ENCODE measurements at places on chromosomes 6 and 20.

DNA sequence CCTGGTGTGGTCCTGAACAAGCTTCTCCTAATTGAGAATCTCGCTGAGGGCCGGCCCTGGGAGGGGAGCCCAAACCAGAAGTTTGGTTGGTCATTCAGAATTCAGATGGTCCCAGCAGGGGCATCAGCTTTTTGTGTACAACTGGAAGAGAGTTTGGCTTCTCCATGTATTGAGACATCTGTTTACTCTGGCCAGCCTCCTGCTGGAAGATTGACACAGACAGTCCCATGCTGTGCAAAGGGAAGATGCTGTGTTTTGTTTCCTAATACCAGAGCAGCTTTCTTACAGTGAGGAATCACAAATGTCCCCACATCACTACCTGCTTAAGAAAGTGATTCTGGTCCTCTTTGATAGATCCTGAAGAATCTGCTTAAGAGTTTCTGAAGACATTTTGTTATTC is 97.8 kb downstream of the PLEKHG1 start:
- DNase-seq = no peak

- DNase-seq = no peak
Observed at GRCh38 chr20:6066582-6066981, 12.7 kb upstream of the LRRN4 start.

GRCh38 chr6:128074567-128074966 is 173.7 kb upstream of the THEMIS start:
- DNase-seq = no peak

DNA sequence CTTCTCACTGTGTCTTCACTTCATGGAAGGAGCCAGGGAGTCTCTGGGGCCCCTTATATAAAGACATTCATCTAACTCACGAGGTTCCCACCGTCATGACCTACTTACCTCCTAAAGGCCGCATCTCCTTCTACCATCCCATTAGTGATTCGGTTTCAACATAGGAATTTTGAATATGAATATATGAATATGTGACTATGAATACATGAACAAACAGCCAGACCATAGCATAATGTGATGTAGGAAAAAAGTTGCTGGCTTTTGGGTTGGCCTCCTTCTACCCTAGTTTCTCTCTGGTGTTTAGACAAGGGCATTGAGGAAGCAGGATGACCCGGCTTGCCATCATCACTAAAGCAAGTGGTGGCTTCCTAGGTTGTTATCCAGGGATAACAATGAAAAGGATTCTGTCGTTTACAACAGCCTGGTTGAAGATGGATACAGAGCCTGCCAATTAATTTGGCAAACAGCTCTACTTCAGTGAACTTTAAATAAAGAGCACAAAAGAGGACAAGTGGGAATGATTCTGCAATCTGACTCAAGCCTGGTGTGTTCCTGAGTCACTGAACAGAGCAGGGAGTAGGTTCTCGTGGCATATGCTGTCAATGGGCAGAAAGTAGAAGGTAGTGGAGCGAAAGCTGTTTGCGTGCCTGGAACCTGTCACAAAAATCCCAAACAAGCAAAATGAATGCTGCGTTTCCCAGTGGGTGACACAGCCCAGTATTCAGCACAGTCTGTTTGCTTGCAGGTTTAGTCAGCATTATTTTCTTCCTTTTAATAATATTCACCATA is 44.0 kb upstream of the DOK5 start:
- DNase-seq = no peak

DNA sequence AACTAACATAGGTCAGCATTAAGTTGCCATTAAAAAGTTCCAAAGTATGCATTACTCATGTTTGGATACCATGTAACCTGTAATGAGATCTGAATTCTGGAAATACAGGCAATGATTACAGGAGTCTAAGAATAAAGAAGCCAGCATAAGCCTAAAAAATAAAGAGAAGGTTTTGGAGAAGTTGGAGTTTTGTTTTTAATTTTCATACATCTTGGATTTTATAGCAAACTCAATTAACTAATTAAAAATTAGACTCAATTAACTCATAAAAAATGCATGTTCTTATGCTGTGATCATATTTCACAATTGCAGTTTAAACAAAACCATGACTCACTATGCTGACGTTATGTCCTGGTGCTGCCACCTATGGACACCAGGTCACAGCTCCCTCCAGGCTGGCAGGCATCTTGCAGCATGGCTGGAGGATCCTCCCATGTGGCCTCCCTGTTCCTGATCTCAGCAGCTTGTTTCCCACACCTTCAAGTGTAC is 648.8 kb upstream of the AGPAT4 start:
- peak; percentile 63 for DNase-seq

GRCh38 chr6:85419046-85419759 is 30.7 kb upstream of the NT5E start:
- no peak for DNase-seq

- peak; percentile 10 for DNase-seq
Observed at GRCh38 chr6:113381959-113382358, 475.2 kb upstream of the MARCKS start.

GRCh38 chr20:60052322-60052721 is 94.1 kb downstream of the CDH26 start:
- no peak for DNase-seq

DNA sequence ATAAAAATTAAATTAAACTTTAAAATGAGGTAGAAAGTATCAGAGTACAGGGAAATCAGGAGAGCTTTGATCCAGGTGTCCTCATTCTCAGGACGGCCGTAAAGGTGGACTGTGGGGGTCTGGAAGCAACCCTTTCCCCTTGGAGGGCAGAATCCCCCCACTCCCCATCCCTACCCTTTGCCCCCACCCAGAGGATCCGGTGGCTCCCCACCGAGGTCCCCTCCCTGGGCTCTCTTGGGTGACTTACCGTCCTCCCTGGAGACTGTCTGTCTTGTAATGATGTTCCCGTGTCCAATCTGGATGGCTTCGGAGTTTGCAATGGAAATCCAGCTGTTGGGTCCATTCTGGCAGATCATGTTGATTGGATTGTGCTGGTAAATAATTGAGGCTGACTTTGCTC is 7.3 kb downstream of the ZBP1 start:
- DNase-seq = no peak

DNA sequence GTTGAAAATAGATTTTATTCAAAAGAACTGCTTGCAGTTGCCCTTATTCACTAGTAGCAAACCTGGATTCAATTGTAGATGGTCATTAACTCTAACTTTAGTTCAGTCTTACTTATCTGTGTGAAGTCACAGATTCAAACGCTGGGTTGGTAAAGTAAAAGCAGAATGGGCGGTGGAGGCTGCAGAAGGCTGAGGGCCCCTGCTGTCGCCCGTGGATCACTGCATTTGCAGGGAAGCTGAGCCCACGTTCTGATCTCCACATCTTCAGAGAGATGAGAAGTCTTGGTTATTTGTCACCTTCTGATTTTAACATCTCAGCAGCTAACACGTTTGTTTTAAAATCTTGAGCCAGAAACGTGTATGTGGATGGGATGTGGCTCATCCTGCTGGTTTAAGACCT is 75.1 kb downstream of the SNX9 start:
- DNase-seq = peak; percentile 11

- no peak for DNase-seq
Observed at GRCh38 chr6:52983159-52983848, 11.8 kb downstream of the GSTA4 start.

DNA sequence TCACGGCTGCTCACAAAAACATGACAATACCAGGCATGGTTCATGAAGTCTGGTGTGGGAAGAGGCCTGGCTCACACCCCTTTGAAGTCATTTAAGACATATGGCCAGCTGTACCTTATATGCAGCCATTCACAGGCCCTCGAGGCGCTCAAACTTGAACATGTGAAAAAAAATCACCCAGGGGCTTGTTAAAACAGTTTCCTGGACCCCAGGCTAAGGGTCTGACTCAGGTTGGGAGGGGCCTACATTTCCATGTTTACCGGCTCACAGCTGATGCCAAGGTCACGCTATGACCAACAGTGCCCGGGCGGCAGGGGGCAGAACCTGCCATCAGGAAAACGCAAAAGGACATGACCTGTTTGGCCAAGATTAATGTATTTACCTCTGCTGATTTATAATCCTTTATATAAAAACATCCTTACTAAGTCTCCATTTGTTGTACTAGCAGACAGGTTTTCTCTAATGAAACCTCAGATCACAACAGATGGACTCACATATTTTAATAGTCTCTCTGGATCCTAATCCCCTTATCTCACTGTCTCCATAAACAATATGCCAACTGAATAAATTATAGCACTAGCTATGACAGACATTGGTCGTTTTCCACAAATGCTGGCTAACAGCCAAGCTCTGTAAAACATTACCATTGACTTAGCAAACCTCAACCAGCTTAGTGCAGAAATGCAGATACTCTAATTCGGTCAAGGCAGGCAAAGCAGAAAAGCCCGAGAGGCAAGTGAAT is 19.9 kb downstream of the EZR start:
- peak; percentile 99 for DNase-seq

DNA sequence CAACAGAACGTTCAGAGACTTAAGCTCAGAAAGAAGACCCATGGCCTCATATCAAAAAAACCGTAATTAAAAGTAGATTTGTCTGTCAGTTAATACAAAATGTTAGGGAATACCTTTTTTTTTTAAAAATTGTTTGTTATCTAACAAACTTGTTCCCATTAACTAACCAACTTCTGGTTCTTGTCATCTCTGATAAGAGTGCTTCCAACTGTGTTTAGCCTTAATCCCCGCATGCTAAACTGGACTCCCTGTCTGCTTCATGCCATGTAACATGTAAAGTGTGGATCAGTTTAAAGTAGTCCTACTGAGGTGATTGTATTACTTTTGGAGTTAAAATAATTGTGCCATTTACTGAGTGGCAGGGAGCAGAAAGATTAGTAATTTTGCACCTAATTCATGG is 6.3 kb downstream of the JARID2 start:
- peak; percentile 42 for DNase-seq

DNA sequence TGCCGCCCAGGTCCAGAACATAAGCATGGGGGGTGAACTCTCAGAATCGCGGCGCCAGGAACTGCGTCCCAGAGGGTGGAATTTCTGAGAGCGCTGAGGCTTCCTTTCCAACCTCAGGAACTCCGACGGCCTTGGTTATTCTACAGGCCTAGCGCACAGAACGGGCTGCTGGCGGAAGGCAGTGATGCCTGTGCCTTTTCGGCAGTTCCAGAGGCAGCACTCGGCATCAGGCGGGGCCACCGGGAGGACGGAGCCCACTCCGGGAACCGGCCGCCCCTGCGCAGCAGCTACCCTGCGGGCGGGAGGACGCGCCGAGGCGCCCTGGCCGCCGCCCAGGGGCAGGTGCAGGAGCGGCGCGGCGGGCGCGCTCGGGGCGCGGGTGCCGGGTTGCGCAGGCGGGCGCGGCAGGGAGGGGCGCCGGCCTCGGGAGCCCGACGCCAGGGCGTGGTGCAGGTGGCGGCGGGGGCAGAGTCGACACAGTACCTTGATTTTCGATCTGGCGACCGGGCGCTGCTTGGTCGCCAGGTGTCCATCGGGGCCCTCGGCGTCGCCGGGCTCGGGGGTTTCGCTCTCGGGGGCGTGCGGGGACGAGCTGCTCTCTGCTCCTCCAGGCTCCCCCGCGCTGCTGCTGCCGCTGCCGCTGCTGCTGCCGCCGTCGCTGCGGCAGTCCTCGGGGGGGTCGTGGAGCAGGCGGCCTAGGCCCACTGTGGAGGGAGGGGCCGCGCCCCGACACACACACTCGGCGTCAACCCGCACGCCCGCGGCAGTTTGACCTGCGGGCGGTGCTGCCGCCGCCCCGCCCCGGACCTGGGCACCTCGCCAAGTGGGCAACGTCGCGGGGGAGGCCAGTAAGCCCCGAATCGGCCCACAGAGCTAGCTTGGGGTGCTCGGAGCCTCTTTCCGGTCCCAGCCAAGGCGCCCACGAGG is 1.3 kb downstream of the OVOL2 start:
- peak; percentile 41 for DNase-seq

- no peak for DNase-seq
Observed at GRCh38 chr20:35871259-35871771, 83.0 kb downstream of the SCAND1 start.

- no peak for DNase-seq
Observed at GRCh38 chr6:80382811-80383210, 276.3 kb downstream of the BCKDHB start.

- DNase-seq = peak; percentile 59
Observed at GRCh38 chr6:120584111-120584760, 750.0 kb downstream of the TBC1D32 start.

DNA sequence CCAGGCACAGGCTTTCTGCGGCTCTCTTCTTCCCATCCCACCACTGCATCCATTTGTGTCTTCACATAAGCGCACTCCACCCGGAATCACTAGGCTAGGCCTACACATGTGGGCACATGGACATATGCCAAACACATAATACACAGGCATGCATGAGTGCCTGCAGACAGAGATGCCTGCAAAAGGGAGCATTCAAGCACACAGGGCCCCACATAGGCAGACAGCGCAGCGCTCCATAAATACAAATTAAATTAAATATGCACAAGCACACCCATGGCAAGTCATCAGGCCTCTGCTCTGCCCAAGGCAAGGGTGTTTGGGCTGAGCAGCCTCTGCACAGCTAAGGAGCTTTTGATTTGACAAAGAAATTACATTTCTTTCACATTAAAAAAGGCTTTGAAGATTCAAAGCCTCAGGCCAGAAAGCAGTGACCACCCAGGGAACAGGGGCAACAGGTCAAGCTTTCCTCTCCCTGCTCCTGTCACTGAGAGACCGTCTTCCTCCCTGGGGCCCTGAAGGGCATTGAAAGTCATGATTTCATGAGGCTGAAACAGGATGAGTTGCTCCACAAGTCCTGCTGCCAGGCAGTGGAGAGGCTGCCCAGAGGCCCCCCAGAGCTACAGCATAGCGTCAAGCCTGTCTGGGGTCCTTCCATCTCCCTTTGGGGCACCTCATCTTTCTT is 134.2 kb upstream of the LRFN2 start:
- DNase-seq = peak; percentile 48

DNA sequence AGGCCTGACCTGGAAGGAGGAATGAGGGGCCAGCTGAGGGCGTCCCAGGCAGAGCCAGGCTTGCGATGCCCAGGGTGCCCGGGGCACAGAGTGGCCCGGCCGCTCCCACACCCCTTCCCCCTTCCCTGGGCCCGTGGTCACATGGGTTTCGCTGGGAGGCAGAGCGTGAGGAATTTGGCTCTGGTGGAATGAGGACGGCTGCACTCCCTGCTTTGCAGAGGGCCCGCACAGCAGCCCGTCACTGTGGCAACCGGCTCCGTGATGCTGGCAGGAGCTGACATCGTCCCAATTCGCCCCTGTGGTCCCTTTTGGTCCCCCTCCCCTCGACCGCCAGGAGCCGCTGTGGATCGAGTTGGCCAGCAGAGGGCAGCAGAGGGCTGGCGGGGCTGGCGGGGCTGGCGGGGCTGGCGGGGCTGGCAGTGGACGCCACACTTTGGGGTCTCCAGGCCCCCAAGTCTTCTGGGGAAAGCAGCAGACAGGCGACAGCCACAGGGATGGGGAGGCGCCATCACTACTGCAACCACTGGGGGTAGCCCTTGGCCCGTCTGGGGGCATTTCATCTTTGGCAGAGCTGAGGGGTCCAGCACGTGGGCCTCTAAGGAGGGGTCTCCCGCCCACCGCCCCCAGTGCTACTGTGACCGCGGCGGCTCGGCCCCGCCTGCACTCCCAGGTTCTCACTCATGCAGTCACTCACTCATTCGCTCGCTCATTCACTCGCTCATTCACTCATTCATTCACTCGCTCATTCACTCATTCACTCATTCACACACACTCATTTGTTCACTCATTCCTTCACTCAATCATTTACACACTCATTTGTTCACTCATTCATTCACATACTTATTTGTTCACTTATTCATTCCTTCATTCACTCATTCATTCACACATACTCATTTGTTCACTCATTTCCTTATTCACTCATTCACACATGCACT is 49.7 kb upstream of the BHLHE23 start:
- peak; percentile 67 for DNase-seq

- no peak for DNase-seq
Observed at GRCh38 chr6:52345311-52345710, 16.6 kb upstream of the PAQR8 start.

GRCh38 chr6:141874930-141875602 is 257.7 kb upstream of the GJE1 start:
- no peak for DNase-seq
